ENCODE measurements at places on chromosomes 11 and 22. TPM values are rescaled to one million over a fixed set of nuclear protein-coding genes. Genes with fewer than 3 reads are reported as not detected.

Gene RAG2
- total RNA-seq, result not detected

Gene DAGLA
- total RNA-seq, result 21.0 TPM

Gene RFPL3
- total RNA-seq, result not detected

Gene OR56A1
- total RNA-seq, result 0.14 TPM

Gene C11orf21
- total RNA-seq, result not detected

Gene GPHA2
- not detected for total RNA-seq

Gene PKNOX2
- 23.5 TPM for total RNA-seq

Gene SERHL2
- total RNA-seq, result 0.36 TPM

Gene GNAZ
- total RNA-seq, result 25.5 TPM

Gene SHISAL1
- 4.3 TPM for total RNA-seq

Gene CD151
- total RNA-seq, result 108 TPM

Gene BDNF
- total RNA-seq, result 0.07 TPM

Gene MEI1
- 0.16 TPM for total RNA-seq

Gene VPS26B
- 47.8 TPM for total RNA-seq

Gene DNAJB13
- total RNA-seq, result 0.35 TPM

Gene TMEM121B
- total RNA-seq, result 12.2 TPM

Gene GLYATL1
- total RNA-seq, result 2.7 TPM

Gene PYGM
- 1.2 TPM for total RNA-seq

Gene HEPHL1
- total RNA-seq, result not detected

Gene CASP5
- not detected for total RNA-seq

Gene NPAS4
- total RNA-seq, result 0.63 TPM

Gene TIMM10
- 108 TPM for total RNA-seq

Gene DRD4
- 0.63 TPM for total RNA-seq

Gene TMEM132A
- total RNA-seq, result 195 TPM

Gene TNNT3
- not detected for total RNA-seq

Gene PKP3
- 0.42 TPM for total RNA-seq

Gene EHF
- total RNA-seq, result not detected

Gene CHRNA10
- 3.0 TPM for total RNA-seq

Gene NOX4
- total RNA-seq, result 5.1 TPM

Gene DMC1
- 9.0 TPM for total RNA-seq

Gene HBE1
- 0.56 TPM for total RNA-seq

Gene TMPRSS13
- not detected for total RNA-seq

Gene PDGFD
- total RNA-seq, result 3.4 TPM

Gene NR1H3
- total RNA-seq, result 19.1 TPM

Gene SYCE3
- total RNA-seq, result not detected

Gene GP1BB
- 4.8 TPM for total RNA-seq

Gene GRK3
- total RNA-seq, result 19.4 TPM

Gene CTSW
- not detected for total RNA-seq

Gene CECR2
- total RNA-seq, result 34.6 TPM

Gene ZNF215
- total RNA-seq, result 11.2 TPM

Gene CYTH4
- not detected for total RNA-seq

Gene MOV10L1
- total RNA-seq, result not detected

Gene SMC1B
- total RNA-seq, result not detected

Gene PCSK7
- total RNA-seq, result 49.7 TPM

Data from neural crest cell (in vitro differentiated cells).